ENCODE measurements at places on chromosomes 3 and 15.

GRCh38 chr3:169501777-169502320 lies 161.7 kb downstream of the MECOM start:
- DNase-seq, result no peak

- no peak for DNase-seq
Measured at GRCh38 chr15:72782274-72783003, 1.1 kb downstream of the ADPGK start.

DNA sequence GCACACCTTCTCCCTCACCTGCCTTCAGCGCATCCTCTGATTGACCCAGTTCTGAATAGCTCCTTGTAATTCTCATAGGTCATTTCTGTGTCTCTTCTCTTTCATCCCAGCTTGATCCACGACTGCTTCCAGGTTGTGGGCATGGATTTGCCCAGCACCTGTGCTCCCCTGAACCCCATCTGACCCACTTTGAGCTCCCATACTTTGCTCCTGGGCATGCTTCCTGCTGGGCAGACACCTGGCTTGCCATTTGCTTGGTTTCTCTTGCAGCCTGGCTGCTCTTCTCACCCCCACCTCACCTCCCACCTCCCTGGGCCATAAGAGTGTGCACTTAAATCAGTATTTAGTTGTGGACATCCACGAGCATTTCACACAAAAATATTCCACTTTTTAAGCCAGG lies 635.5 kb downstream of the TBL1XR1 start:
- DNase-seq, result no peak

DNA sequence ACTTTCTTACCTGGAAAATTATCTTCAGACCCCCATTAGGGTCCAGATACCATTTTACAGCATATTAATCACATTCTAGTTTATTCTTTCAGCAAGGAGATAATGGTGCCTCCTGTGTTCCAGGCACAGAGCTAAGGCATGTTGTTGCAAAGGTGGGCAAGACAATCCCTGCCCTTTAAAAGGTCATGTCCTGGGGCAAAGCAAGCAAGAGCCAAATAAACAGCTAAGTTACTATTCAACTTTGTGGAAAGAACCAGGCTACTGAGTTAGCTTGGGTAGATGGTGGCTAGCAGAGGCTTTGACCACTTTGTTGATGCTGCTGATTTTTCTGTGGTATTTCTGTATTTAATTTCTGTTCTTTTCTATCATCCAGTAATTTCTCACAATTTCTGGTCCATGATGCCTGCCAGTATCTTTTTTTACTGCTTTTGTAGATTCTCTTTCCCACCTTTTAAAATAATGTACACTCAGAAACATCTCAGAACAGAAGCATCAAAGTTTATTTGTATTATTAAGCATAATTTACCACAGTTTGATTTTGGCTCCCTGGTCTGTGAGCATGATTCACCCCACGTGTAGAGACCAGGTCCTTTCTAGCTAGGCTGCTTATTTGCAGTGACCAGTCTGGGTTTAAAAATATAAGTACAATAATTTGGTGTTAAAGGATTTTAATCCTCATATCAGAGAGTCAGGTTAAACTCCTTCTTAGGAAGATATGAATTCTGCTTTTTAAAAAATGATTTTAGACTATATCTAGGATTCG lies 71.5 kb downstream of the LRRC28 start:
- DNase-seq, result no peak

- no peak for DNase-seq
Measured at GRCh38 chr3:134199240-134199639, 51.4 kb downstream of the RYK start.

GRCh38 chr3:194740859-194741491 lies 55.3 kb downstream of the FAM43A start:
- no peak for DNase-seq

DNA sequence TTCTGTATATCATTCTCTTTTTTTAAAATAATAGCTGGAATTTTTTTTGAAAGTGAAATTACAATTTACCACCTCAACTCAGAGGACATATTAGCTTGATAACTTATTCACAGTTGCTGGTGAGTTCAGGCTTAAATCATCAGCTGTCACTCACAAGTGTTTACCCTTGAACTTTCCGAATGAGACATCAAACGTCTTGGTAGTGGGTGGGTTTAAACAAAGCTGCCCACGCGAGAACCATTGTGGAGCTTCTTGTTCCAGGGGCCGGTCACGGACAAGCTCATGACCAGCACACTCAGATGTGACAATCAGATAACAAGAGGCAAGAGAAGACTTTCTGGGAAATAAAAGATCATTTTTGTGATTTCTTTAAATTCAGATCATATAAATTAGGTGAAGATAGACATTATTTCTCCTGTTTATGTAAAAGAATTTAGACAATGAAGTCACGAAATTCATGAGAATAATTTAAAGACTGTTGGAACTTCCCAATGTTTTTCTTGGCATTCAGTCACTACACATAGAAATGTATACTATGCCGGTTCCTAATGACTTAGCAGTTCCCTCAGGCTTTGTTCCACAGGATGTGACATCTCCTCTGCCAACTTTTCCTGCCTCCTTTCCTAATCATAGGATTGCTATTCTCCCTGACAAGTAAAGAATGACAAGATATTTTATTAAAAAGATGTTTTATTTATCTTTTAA lies 29.3 kb downstream of the BTD start:
- DNase-seq, result peak; percentile 29

DNA sequence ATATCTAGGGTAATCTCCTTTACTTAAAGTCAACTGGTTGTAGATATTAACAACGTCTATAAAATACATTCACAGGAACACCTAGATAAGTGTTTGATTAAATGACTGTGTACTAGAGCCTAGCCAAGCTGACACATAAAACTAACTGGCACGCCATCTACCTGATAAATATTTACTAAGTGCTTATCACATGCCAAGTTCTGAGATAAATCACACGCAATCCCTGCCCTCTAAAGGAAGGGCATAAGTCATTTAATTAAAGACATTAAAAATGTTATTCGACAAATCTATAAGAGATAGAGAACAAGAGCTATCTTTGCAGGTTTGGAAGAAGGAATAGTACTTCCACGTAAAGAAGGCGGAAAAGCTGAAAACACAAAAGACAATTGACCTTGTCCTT lies 11.1 kb upstream of the MB21D2 start:
- DNase-seq, result no peak

GRCh38 chr3:60912876-60913275 lies 338.4 kb downstream of the FHIT start:
- DNase-seq, result no peak

DNA sequence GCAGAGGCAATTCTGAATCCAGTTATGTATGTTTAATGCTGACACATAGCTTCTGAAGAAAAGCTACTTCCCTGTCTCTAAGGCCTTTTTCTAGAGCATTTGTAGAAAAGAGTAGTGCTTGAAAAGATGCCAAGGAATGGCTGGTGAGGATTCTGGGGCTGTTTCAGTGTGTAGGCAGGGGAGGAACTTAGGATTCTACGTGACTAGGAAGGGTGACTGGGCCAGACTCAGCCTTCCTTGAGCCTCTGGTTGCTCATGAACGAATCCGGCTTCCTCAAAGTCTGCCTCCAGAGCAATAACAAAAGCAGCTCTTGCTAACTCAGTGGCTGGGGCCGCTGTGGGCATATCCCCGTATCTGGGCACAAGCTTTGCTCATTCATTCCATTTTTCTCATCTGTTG lies 104.8 kb upstream of the WNT5A start:
- DNase-seq, result peak; percentile 25

GRCh38 chr15:87818756-87819155 lies 437.8 kb downstream of the NTRK3 start:
- no peak for DNase-seq

DNA sequence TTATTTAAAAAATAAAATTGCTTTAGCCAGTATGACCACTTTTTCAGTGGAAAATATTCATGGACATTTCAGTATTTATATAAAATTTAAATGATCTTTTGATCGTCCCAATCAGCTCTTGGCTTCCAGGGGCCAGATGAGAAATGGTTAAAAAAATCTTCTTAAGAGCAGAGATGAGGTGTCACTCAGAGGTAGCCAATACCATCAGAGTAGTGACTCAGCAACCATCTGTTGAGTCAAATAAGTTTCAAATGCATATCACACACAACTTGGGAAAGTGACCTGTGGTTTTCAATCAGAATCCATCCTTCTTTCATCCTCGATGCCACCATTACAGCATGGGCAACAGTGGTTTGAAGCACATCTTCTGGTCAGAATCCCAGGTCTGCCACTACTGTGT lies 958.8 kb upstream of the NR2F2 start:
- DNase-seq, result no peak

DNA sequence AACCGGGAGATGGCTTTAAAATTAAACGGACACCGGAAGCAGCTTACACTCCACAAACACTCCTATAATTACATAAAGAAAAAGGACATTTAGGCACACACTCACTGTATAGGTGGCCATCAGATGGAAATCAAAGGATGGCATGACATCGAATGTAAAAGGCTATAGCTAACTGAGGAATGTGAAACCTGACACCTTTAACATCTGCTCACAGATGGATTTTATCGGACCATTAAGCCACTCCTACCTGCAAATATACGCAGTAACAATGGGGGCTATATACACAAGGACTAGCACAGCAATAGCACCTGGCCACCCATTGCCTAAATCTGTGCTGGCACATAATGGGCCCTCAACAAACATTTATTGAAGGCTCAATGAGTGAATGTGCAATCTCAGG lies 14.5 kb upstream of the RBSN start:
- no peak for DNase-seq

DNA sequence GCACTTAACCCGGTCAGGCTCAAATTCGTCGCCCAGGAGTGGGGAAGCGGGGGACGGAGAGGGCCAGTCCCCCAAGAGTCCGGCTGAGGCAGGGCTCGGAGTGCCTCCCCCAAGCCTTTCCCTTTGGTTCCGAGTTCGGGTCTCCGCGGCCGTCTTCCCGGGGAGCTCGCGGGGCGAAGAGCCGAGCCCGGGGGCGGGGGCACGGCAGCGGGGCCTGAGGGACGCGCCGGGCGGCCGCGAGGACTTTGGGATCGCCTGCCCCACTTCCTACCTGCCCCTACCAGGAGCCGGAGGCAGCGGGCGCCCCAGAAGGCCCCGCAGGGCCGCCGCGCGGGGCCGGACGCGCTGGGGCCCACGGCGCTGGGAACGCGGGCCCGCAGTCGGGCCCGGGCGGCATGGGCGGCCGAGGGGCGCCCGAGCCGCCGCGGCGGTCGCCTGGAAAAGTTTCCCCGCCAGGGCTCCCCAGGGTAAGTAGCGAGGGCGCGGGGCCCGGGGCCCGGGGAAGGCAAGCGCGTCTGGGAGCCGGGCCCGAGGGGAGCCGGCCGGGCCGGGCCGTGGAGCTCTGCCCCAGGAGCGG lies 2.8 kb downstream of the FURIN start:
- DNase-seq, result no peak

GRCh38 chr15:73897441-73898261 lies 24.3 kb downstream of the TBC1D21 start:
- no peak for DNase-seq

DNA sequence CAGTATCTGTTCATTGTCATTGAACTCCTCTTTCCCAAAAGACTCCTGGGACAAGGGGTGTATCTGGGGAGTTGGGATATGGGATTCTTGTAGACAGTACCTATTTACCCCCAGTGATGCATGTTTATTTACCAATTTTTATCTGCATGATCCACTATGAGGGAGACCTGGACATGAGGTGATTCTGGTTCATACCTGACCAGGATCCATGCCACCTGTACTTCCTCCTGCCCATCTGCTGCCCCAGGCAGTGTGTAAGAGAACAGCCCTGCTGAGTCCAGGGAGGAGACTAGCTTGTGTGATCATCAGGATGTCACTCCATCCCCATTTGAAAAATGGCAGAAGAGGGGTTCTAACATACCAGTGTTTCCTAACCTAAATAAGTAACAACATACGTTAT lies 3.1 kb upstream of the TPRG1 start:
- DNase-seq, result no peak

DNA sequence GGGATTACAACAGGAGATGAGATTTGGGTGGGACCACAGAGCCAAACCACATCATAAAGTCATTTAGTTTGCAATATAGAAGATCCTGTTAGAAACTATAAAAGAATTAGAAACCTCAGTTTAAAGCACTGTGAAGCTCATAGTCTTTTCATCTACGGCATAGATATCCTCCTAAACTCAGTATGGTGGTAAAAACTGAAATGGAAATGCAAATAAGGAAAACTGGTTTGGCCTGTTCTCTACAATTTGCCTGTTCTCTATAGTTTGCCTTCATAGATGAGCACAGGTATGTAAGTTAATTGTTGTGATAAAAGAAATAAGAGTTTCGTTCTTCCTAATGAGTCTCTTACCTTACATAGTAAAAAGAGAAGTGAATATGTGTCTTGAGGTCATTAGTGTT lies 331.6 kb upstream of the ARL6 start:
- DNase-seq, result no peak

GRCh38 chr15:101012326-101013200 lies 93.4 kb downstream of the LRRK1 start:
- DNase-seq, result no peak

- no peak for DNase-seq
Measured at GRCh38 chr3:20047976-20048883, 8.0 kb downstream of the KAT2B start.

- DNase-seq, result no peak
Measured at GRCh38 chr15:66737243-66738010, 35.4 kb downstream of the SMAD6 start.

DNA sequence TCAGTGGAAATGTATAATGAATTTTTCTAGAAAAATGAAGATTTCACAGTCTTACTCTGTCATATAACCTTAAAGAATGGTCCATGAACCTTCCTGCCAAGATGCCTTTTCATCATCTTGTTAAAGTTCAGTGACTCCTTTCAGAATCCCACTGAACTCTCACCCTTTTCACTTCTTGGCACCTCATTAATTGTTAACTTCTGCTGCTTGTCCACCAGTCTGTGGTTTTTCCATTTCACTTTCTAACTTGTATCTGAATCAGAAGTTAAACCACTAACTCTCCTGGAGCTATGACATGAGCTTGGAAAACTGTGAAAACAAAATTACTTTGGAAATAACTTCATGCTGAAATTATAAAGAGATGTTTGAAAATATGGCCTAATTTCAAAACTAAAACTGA lies 281.2 kb upstream of the ALCAM start:
- no peak for DNase-seq

GRCh38 chr15:59555696-59556095 lies 55.9 kb upstream of the GCNT3 start:
- no peak for DNase-seq

GRCh38 chr3:12188681-12189287 lies 30.1 kb upstream of the TIMP4 start:
- DNase-seq, result no peak

Data from head of caudate nucleus (tissue), 42 donors.